ENCODE measurements at places on chromosomes 7 and 10.
A peak's percentile ranks its signal among the peaks of the same experiment; 100 is the strongest.

GRCh38 chr10:29430101-29430500, 141.2 kb downstream of the LYZL1 start:
- no peak for DNase-seq

- no peak for DNase-seq
These were observed 34.9 kb downstream of the TAX1BP1 start for GRCh38 chr7:27774717-27775328.

DNA sequence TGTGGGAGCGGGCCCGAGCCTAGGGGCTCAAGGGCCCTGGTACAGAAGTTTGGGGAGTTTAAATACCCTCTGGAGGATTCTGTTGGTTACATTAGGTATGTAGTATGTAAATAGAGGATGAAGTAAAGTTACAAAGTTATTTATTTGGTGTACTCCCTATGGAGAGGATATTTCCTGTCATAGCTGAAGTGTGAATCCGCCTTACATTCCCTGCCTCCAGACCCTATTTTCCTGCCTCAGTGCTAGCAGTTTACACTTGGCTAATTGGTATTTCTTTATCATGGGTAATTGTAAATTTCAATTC, 60.6 kb upstream of the KLF14 start:
- DNase-seq: no peak

DNA sequence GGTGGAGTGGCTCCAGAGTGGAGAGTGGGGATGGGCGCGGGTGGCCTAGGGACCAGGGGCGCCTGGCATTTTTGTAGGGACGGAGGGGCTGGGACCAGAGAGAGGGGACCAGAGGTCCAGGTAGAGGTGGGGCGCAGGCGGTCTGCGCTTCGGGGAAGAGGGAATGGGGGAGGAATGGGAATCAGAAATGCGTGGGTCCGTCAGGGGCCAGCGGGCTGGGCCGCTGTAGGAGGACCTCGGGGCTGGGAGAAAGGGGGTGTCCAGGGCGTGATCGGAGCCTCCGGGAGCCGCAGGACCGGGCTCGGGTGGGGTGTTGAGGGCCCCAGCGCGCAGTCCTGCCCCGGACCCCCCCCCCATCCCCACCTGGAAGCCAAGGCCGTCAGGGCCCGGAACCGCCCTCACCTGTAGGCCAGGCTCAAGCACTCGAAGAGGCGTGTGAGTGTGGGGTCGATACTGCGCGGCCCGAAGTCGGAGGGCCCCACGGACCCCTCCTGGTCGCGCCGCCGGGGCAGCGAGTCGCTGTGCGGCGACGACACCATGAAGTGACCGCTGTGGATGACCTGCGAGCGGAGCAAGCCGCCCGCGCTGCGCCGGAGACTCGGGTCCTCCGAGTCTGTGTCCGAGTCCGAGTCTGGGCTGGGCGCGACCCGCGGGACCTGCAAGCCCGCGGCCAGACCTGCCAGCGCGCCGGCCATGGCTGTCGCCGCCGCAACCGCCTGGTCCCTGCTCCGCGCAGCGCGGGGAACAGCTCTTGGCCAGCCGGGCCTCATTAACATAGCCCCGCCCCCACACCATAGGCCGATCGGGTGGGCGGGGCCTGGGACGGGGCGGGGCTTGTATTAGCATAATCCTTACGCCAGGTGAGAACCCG, at the start of gene MLXIPL:
Gene MLXIPL, minus strand, starts transcription at position 725 of the 871 bp plus-strand sequence. Its CDS starts 30 bp downstream, at position 695.
- peak; percentile 93 for DNase-seq

GRCh38 chr7:155710530-155710929, 66.1 kb downstream of the RBM33 start:
- DNase-seq: no peak

DNA sequence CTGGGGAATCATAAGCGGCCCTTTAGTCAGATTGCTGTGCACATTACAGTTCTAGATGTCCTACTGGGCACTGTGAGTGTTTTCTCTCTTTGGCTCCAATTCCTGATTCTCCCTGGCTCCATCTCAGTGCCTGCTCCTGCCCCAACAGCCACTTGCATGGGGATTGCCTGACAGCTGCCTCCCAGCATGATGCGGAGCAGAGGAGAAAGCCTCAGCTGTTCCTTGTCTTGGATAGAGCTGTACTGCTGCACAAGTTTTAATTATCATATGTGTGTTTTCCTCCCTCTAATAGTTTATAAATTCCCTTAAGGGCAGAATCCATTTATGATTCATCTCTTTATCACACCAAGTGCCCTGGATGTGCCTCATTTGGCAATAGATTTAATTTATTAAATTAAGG, 285.8 kb upstream of the COBL start:
- no peak for DNase-seq

DNA sequence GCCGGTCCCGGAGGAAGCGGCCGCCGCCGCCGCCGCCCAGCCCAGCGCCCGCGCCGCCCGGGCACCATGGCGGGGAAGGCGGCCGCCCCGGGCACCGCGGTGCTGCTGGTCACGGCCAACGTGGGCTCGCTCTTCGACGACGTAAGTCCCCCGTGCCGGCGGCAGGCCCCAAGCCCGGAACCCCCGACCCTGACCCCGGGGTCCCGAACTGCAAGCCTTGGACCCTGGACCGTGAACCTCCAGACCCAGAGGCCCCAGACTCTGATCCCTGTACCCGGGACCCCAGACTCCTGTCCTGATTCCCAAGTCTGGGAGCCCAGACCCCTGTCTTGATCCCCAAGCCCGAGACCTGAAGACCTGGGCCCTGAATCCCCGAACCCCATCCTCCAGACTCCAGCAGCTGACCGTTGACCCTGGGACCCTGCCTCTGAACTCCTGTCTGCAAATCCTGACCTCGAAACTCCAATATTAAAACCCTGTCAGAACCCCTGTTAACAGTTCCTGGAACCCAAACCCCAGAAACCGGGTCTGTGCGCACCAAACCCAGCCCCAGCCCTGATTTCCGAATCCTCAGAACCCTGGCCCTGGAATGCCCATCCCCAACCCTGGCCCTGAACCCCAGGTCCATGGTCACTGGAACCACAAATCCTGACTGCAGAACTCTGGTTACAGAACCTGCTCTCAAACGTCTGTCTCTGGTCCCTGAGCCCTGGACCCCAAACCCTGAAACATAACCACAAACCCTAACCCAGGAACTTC, 623 bp downstream of the INPP5A start:
- DNase-seq: peak; percentile 62

- no peak for DNase-seq
These were observed 11.9 kb upstream of the OR6V1 start for GRCh38 chr7:143040209-143040715.

GRCh38 chr10:61081301-61081700, 137.3 kb upstream of the RHOBTB1 start:
- no peak for DNase-seq

DNA sequence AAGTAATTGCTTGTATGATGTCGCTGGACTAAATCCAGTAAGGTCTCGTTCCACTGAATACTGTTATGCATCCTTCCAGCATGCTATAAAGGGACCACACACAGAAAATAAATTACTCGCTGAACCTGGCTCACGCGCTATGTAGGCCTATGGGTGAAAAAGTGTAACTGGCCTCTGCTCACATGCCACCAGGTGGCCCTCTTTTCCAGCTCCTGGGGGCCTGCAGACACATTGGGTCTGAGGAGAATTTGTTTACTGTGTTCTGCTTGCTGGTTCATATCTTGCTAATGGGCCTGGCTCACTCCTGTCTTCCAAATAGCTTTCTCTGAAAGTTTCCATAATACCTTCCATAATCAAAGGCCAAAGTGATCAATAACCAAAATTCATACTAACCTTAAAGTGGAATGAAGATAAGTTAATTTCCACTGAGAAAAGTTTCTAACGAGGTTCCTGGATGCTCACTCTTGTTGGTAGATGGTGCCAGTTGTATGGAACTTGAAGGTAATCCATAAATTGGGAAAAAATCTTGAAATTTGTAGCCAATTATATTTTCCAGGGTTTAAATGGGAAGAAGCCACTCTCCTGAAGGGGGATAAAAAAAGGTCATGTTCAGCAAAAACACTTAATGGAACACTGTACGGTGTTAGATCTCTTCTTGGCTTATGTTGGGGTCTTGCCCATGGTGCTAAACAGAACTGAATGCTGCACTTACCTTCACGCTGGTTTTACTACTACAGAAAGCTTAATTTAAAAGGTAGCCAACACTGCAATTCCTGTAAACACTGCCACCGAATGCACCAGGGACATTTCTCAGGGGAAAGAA, 27.0 kb upstream of the ZPBP start:
- DNase-seq: no peak

DNA sequence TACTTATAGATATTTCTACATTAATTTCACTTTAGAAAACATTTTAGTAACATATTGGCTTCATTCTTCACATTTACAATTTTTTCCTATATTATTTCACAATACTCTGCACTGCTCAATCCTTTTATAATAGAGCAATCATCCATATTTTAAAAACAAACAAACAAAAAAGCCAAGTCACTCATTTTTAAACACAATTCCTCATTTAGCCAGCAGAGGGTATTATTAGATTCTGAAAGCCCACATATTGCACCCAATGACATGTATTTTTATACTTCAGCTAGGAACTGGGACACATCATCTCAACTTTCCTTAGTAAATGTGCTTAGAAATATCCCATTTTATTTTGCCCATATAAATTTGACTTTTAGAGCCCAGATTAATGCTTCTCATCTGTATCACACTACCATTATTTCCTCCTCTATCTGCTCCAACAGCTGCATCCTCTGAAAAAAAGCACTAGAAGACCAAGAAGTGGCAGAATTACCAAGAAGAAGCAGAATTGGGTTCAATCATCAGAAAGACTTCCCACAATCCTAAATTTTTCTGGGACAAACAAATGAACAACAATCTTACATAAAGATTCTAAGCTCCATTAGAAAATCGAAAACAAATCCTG, 29.5 kb downstream of the CTNNA3 start:
- no peak for DNase-seq

DNA sequence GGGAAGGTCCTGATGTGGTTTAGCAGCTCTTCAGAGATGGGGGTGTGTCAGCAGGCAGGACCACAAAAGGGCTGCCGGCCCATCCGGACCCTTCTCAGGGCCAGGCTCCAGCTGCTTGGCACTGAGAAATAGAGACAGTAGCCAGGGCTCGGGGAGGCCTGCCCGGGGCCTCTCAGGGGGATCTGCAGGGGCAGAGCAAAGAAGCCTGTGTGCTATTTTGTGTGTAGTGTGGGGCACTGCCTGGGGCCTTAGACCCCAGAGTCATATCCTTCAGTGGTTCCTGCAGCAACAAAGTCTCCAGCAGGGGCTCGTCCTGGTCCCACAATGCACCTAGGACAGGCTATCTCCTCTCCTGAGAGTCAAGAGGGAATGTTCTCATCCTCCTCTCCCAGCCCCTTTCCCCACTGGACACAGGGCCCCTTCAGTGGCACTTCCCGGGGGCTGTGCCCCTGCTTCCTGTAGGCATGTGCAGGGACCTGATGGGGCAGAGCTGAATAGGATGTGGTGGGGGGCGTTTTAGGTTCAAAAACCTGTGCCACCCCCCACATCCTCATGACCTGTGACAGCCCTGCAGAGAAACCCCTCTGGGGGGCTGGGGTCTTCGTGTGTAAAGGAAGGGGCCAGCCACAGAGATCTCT, 159.5 kb upstream of the RHEB start:
- no peak for DNase-seq

DNA sequence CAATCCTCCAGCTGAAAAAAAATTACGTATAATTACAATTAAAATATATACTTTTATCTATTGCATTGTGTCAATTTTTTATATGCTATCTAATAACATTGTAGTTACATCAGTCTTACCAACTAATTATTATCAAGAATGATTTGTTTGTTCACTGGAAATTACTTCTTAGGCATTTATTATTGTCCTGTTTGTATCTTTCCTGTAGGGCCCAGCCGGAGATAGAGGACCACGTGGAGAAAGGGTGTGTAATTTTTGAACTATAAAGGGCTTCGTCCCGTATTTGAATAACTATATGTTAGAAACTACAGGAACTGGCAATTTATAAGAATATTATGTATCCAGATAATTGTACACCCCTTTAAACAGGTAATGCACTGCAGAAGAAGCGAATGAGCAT, 4.1 kb downstream of the COL1A2 start:
- no peak for DNase-seq

DNA sequence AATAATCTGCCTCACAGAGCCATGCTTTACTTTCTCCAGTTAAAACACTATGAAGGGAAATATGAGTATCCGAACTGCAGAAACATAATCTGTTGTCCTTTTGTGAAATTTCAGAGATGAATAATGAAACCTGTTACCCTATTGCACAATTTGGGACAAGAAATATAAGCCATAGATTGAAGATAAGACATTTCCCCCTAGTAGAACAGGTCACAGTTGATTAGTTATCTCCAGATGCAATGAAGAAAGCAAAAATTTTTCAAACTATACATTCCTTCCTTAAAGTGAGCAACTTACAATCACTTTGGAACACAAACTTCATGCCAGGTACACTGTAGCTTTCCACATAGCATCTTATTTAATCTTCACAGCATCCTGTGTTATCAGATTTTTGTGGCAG, 2.3 kb upstream of the CHN2 start:
- no peak for DNase-seq

DNA sequence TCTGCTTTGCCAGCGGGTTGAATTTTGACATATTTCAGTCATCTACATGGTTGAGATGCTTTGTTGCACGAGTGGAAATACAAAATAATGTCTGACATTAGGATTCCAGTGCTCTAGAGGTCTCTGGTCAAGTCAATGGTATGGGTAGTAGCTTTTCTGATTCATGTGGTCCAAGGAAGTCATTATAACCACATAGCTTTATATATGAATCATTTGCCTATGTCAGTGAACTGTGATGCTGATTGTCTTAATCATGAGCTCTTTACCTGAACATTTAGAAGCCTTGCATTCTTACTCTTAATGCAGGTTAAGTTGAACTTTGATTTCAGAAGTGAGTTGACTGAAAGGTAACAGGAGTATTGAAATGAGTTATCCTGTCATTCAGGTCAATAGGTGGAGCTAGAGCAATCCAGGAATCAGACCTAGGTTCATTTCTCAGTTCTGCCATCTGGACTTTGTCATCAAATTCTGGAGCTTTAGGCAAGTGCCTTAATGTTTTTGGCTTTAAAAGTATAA, 3.3 kb downstream of the MAPK8 start:
- DNase-seq: no peak

- no peak for DNase-seq
These were observed 77.1 kb upstream of the TRIL start for GRCh38 chr7:29035044-29035740.

DNA sequence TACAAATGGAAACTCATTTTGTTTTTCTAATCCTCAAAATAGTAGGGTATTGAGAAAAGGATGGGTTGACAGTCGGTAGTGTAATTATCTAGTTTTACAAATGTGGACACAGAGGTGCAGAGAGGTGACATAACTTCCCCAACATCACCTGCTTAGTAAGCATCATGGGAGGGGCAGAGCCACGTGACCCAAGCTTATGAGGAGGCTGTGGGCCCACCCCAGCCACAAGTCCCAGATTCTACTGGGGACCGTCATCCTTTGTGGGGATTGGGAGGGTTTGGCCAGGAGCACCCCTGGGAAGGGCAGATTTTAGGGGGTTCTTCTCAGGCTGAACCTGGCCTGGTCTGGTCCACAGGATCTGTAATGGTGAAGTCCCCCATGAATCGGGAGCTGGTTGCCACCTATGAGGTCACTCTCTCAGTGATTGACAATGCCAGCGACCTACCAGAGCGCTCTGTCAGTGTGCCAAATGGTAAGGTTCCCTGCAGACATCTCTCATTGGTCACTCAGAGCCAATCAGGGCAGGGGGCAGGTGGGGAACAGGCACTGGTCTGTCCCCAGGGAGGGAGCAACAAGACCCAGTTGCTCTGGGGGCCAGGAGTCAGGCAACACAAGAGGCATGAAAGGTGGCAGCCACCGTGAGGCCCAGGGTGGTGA, 23.6 kb upstream of the VSIR start:
- DNase-seq: no peak

- DNase-seq: no peak
These were observed 390.8 kb downstream of the POM121L12 start for GRCh38 chr7:53426145-53426750.

- DNase-seq: no peak
These were observed 26.6 kb upstream of the FAM180A start for GRCh38 chr7:135775230-135775629.
